NCI-H187 treated with DMSO at 0.1 percent for 48 hours (cell line): ENCODE measurements at places on chromosomes 6 and 20.

DNA sequence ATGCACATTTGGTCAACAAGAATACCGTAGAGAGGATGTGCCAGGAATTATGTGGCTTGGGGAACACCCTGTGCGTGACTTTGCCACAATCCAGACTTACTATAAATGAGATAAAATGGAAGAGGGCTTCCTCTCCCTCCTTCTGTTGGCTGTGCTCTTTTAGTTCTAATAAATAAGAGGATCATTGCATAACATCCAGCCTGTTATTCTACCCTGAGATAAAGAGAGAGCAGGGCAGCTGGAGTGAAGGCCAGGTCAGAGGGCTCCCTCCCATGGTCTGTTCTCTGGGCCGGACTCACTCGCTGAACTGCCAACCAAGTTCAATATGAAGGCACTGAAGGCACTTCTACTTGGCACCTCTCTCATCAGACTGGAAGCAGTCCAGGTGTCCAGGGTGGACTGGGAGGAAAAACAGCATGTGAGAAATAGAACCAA is 91.7 kb downstream of the MTFR2 start:
- no peak for DNase-seq

DNA sequence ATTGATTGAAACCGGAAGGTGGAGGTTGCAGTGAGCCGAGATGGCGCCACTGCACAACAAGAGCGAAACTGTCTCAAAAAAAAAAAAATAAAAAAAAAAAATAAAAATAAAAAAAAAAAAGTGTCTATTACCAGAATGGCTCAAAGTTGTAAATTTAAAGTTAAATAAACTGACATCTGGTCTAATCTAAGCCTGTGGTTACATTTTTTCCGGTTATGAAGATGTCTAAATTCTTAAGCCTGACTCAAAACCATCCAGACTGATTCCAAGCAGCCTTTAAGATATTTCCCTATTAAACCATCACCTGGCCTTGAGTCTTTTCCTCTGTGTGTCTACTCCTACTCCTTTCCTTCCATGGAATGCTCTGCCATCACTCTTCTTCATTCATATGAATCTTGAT is 371.7 kb upstream of the RUNX2 start:
- no peak for DNase-seq

GRCh38 chr6:111687652-111688051 is 82.0 kb upstream of the TRAF3IP2 start:
- no peak for DNase-seq

DNA sequence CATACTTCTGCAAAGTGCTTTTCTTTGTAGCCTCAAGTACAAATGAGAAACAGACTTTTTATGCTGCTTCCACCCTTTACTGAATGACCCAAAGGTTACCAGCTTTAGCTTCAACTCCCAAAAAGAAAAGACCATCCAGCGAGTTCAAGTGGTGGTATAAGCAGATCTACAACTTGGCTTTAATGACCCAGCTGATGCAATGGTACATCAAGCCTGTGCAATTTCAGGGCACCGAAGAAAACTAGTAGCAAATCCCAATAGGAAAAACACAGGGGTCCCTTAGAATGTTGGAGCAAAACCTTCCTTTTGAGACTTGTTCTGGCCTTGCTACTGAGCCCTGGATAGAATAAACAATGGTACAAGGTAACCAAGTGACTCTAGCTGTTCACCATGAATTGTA is 33.8 kb downstream of the STX7 start:
- DNase-seq: no peak
